ENCODE measurements at places on chromosomes 6 and 20.

DNA sequence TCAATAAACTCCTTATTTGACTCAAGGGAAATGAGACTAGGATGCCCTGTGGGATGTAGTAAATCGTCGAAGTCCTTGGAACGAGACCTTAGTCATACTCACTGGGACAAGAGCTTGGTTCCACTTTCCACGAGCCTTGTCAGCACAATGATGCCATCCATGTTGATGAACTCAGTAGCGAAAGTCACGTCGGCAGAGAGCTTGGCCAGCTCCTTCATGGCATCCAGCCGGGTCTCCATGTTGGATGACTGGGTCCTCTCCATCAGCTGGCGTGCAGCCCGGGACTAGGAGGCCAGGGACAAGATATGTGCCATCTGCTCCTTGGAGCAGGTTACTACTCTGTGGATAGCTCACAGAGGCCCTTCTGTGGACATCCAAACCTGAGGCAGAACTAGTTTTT lies 17.5 kb downstream of the ELMO2 start:
- no peak for DNase-seq

- peak; percentile 47 for DNase-seq
Observed at GRCh38 chr6:48765352-48765961, 654.5 kb upstream of the PTCHD4 start.

DNA sequence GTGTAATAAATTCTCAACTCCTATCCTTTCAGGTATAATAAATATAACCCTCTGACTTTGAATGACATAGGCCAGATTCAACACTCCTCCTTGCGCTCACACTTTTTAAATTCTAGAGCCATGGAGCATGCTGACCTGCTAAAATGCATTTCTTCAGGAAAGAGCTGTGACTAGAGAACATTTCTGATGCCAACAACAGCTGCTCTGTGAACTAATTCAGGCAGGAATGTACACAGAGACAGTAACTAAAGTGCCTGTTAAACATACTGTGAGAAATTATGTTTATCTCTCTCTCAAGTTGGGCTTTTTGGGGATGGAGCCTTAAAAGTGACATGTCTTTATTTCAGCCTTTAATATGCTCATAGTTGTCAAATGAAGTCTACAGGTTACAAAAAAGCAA lies 8.3 kb downstream of the NHSL1 start:
- DNase-seq = no peak

- no peak for DNase-seq
Observed at GRCh38 chr20:8427419-8428040, 295.5 kb downstream of the PLCB1 start.

GRCh38 chr6:3283641-3284435 lies 25.1 kb downstream of the PSMG4 start:
- DNase-seq = no peak

DNA sequence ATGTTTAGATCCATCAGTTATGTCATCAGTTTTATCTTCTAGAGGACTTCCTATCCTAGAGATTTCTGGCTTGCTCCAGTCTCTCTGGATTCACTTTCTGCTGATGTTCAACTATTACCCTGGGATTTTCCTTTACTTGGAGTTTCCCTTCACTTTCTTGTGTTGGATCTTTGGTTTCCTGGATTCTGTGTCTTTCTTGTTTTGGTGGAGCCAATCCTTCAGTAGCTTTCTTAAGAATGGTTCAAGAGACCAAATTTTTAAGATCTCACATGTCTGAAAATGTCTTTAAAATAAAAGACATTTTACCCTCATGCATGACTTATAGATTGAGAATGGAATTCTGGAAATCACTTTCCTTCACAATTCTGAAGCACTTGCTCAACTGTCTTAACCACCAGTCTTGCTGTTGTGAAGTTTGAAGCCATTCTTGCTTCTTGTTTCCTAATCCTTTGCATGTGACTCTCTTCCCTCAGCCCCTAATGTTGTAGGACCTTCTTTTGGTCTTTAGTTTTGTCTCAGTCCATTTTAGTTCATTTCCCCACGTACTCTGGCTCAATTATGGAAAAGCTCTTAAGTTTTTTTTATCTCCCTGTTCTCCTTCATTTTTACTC lies 87.9 kb downstream of the ARID1B start:
- no peak for DNase-seq

DNA sequence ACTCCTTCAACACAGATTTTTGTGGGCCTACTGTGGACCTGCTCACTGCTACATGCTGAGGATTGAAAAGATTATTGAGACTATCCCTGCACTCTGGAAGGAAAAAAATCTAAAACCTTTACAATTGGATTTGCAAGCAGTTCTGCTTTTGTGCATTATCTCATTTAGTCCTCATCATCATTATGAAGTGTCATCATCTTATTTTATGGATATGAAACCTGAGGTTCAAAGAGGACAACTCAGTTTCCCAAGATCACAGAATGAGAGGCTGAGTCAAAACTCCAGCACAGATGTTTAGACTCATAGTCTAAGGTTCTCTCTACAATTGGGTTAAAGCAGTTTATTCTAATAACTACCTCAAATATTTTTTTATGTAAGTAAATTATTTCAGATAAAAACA lies 160.2 kb upstream of the MARCKS start:
- DNase-seq = no peak

DNA sequence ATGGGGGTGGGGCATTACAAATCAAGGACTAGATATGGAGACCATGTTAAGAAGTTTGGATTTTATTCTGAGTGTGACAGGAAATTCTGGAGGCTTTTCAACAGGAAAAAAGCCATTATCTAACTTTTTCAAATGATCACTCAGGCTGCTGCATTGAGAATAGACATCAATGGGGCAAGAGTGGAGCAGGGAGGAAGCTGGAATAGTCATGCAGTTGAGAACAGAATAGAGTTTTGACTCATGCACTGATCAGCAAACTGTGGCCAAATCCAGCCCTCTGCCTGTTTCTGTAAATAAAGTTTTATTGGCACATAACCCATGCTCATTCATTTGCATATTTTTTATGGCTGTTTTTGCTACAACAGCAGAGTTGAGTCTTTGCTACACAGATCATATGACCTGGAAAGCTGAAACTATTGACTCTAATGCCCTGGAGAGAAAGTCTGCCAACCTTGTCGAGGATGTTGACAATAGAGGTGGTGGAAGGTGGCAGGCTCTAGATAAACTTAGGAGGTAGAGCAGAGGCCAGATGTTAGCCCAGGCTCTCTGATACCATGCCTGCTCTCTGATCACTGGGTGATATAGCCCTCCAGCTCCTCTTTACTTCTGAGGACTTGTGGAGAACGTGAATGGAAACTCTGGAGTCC lies 441.8 kb downstream of the PTPRT start:
- DNase-seq = no peak
